ENCODE measurements at places on chromosomes 5 and 9.

DNA sequence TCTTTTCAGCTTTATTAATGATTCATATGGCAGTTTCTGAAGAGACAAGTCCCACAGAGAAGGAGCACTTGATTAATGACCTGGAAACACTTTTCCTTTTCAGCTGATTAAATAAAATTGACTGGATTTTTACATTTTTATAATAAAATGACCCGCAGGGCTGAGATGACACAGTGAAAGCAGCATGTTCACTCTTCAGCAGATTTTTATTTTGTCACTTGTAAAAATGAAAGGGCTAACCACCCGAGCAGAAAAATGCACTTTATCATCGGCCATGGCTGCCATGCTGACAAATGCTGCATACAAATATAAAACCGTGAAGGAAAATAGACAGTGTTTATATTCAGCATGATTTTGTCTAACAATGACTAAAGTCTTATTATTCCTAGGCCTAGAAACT, 321.6 kb upstream of the ITGA1 start:
- no peak for DNase-seq

DNA sequence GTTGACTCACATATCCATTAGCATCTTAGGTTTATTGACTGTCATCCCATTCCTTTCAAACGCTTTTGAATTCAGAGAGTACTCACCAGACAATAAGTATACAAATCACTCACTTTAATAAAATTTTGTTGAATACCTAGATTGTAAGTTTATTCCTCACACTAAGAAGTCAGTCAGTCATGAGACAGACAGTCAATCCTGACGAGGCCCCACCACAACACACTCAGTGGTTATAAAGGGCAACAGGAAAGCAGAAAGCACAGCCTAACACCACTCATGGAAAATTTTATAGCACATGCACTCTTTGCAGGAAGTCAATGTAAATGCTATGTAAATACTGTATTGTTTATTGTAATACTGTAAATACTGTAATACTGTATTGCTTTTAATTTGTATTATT, 176.3 kb upstream of the PTGER4 start:
- DNase-seq = no peak

DNA sequence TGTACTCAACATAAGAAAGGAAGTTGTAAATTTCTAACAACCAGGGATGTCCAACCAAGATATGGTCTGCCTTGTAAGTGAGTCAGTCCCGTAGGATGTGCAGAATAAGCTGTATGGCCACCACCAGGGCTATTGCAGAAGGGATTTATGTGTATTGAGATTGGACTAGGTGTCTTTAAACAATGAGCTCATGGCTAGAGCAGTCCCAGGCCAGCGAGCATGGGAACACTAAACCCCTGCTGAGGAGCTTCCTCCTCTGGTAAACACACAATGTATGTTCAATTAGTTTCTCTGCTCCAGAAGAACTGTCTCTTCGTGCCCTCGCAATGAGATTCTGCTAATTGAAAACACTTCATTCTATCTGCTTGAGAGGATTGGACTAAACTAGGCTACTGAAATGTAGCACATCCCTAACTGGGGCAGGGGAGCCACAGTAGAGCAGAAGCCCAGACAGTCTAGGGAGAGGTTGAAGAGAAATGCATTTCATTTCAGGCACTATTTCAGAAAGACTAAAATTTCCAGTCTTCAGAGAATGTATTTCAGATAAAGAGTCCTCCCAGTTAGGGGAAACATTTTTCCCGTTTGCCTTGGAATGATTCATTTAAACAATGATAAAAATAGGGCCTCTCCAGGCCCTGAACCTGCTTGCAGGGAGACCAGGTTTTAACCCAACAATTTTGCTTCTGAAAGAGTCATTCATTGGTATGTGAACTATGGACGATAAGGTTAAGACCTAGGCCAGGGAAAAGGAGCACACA, 154.7 kb downstream of the FAM114A2 start:
- no peak for DNase-seq

DNA sequence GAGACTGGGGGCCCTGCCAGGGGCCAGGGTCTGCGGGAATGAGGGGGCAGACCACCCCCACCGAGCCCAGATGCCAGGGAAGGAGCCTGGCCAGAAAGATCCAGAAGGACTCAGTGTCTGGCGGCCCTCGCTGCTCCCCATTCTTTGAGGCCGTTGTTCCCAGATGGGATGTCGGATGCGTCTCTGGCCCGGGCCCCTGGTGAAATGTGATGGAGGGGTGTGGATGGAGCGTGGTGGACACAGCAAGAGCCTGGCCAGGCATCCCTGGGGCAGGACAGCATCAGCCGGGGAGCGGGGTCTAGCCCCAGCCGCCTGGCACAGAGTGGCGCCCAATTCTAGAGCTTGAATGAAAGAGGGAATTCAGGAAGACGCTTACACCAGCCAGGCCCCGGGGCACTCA, 46.2 kb upstream of the NKD2 start:
- no peak for DNase-seq

GRCh38 chr5:173452119-173452905, 124.1 kb upstream of the STC2 start:
- no peak for DNase-seq

- no peak for DNase-seq
Measured at GRCh38 chr9:27165068-27165467, 56.0 kb downstream of the TEK start.

DNA sequence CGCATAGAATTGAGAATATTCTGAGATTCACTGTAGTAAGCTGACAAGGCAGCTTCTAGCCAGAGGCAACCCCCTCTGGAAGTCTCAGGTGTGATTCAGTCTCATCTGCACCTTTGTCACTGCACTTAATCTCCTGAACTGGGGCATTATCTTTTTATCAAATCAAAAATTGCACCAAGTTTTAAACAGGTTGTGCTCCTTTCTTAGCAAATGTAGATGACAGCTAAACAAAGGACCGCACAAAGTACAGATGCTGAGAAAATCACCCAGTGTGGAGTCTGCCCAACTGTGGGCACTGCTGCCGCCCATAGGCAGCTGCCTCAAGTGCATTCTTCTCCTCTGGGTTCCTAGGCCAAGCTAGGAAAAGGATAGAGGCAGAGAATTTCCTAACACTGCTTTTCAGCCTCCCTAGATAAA, 51.1 kb downstream of the STARD4 start:
- DNase-seq = no peak

DNA sequence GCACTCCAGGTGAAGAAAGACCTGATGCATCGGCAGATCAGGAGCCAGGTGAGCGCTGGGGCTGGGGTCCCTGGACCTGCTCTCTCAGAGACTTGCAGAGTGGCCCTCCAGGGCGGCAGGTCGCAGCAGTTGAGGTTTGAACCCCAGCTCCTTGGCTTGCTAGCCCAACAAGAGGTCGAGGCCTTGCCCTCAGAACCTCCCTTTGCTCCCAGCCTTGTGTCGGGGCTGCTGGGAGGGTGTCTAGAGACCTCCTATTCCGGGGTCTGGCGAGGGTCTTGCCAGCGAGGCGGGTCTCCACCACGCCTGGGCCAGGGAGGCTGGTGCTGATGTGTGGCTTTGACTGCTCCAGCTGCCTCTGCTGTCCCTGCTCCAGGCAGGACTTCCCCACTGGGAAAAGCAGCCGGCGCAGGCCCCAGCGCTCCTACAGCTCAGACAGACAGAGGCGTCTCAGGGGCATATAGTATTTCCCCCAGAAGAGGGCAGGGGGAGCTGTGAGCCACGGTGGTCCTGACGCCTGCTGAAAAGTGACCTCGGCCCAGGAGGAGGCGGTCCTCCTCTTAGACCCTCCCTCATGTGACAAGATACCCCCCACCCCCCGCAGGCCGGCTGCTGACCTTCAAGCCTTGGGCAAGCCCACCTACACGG, 38.3 kb downstream of the LRSAM1 start:
- no peak for DNase-seq

- no peak for DNase-seq
Measured at GRCh38 chr5:52896534-52897237, 92.5 kb upstream of the ITGA2 start.

GRCh38 chr5:54159153-54159892, 151.1 kb downstream of the ARL15 start:
- DNase-seq = no peak

- no peak for DNase-seq
Measured at GRCh38 chr5:150438873-150439546, 10.5 kb downstream of the RPS14 start.

DNA sequence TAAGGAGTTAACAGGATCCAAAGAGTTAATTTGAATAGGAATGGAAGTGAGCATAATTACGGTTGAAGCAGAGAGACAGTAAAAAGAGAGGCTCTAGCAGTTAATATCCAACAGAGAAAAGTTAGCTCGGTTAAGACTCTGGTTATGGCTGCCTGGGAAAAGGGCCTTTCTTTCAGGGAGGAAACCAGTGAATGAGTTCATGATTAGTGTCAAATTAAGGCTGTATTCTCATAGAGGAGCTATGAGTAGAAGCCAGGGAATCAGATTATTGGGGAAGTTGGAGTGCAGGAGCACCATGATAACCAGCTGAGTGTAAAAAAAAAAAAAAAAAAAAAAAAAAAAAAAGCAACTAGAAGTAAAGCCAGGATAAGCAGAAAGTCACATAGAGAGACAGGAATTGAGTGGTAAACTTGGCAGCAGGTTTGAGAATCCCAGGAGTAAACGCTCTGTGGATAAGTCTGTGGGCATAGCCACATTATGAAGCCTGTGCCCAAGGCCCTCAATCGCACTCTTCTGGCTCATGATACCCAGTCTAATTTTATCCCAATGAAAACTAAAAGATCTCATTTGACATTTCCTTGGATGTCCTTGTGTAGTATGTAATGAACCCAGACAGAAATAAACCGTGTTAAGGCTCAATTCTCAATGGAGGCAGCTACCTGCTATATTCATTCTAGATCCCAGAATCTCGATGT, 372.6 kb upstream of the MPDZ start:
- no peak for DNase-seq

- no peak for DNase-seq
Measured at GRCh38 chr5:161299053-161299452, 247.5 kb downstream of the GABRB2 start.

GRCh38 chr9:26172301-26172700, 494.1 kb upstream of the TUSC1 start:
- DNase-seq = no peak

DNA sequence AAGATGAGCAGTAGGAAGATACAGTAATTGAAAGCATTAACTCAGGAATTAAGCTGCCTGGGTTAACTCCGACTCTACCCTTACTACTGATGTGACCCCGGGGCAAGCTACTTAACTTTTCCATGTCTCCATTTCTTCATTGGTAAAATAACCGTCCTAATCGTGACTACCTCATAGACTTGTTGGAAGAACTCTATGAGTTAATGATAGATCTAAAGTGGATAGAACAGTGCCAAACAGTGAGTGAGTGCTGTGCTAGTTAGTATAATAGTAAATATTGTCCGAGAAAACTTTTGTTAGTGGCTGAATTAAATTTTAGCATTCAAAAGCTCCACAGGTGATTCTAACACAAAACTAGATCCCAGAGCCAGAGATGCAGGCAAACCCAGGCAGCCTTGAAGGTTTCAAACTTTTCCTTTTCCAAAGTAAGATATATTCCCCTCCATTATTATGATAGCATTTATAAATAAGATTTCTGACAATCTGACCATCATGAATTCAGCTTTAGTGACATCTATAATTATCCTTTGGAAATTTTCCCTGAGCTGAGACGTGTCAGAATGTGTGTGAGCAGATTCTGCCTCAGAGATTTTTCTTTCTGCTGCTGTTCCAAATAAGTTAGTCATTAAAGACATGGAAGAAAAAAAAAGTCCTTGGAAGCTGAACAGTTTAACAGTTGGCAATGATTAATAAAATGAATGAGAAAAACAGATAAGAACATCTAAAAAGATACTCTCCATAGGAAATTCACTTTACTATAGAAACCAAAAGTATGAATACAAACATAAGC, 369.5 kb downstream of the PRELID2 start:
- no peak for DNase-seq

DNA sequence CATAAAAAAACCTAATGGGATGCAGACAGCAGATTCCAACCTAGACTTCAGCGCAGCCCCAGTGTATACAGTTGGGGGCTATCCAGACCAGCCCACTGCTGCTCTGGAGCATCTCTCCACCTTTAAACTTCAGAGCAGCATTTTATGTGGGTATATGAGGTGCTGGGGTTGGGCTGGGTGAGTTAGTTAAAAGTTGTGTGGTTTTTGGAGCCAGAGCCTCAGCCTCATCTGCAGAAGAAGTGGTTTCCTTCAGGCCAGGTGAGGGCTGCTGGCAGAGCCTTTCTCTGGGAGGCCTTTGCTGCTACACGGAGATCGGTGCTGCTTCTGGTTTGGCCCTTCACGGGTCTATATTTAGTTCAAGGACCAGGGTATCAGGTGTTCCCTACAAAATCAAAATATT, 228.3 kb downstream of the PDZD2 start:
- DNase-seq = no peak

DNA sequence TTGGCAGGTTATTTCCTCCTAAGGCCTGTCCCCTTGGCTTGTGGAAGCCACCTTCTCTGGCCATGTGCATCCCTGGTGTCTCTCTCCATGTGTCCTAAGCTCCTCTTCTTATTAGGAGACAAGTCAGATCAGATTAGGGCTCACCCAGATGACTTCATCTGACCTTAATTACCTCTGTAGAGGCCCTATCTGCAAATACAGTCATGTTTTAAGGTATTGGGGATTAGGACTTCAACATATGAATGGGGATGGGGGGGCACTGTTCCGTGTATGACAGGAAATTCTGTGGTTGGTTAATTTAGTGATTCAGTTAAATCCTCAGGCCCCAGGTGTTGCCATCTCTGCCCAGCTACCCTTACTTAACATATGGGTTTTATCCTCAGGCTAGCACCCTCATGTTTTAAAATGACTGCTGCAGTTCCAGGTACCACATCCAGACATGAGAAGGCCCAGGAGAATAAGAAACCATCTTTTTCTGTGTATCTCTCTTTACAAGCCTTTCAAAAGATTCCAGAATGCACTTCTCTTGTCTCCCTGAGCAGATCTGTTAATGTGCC, 51.9 kb upstream of the RAI14 start:
- DNase-seq = no peak

Data from sciatic nerve (tissue), 2 donors.